Spleen (tissue), 13 donors: ENCODE measurements at places on chromosomes 5 and 9. TPM values are rescaled to one million over a fixed set of nuclear protein-coding genes. Genes with fewer than 3 reads are reported as not detected.

DNA sequence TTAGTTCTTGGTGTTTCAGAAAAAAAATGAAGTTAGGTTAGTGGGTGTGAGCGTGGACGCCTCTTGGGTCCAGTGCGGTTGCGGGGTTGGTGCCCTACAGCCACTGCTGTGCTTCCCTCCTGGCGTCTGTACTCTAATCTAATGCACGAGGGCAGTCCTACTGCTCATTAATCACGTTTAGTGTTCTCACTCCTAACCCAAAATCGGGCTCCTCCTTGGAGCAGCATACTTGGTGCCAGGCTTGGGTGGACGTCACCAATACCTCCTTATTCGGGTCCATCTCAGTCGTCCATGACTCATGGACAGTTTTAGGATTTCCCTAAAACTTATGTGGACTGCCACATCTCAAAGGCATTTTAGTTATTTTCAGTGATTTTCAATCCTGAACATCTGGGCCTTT, 41.6 kb downstream of the TRIO start:
- H3K27ac ChIP-seq: no peak overlapping the region
- no peak for DNase-seq
- H3K4me3 ChIP-seq: no peak overlapping the region
- no peaks in the 10 kb centered on the region for H3K27me3 ChIP-seq

DNA sequence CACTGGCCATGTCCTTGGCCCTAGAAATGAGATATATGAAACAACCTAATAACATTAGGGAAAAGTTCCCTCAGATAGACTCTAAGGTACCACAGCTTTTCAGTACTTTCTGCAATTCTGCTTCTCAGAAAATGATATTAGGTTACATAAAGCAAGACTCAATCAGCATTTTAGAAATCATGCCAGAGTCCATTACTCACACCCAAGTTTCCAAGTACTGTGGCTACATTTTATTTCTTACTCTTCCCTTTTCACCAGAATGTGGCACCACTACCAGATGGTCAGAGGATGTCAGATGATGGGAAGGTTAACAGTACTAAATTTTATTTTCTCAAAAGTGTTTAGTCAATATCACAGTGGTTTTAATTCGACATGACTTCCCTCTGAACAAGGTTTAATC, 217.2 kb downstream of the MLLT3 start:
- H3K4me3 ChIP-seq: no peak overlapping the region
- H3K27me3 ChIP-seq: no peaks in the 10 kb centered on the region
- no peaks in the 10 kb centered on the region for H3K36me3 ChIP-seq
- H3K4me1 ChIP-seq: no peaks in the 10 kb centered on the region

DNA sequence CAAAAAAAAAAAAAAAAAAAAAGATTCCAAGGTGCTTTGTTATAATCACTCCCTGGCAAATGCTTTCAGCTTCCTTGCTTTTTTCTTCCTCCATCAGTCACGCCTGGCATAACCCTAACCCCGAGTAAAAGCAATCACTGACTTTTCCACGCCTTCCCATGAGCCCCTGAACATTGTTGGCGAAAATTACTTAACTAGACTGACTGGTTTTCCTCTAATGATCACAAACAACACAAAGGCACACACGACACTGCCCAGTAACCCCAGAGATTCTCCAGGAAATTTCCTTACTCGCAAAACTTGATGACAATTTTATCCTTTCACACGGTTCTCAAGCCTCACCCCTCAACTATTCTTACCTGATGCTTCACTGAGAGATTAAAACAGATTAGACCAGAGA, 11.4 kb upstream of the PTGR1 start:
- no peaks in the 10 kb centered on the region for H3K36me3 ChIP-seq
- no peak overlapping the region for H3K27ac ChIP-seq
- no peak for DNase-seq
- no peaks in the 10 kb centered on the region for H3K4me1 ChIP-seq

GRCh38 chr5:75640395-75640794, 29.1 kb downstream of the ANKDD1B start:
- no peaks in the 10 kb centered on the region for H3K36me3 ChIP-seq
- no peaks in the 10 kb centered on the region for H3K4me1 ChIP-seq
- no peak for DNase-seq
- no peak overlapping the region for H3K27ac ChIP-seq
- no peaks in the 10 kb centered on the region for H3K27me3 ChIP-seq
- H3K4me3 ChIP-seq: no peak overlapping the region

The SOHLH1 gene
- polyA plus RNA-seq: not detected
